ENCODE measurements at places on chromosomes 3 and 15.

GRCh38 chr3:125166599-125167136 lies 45.9 kb downstream of the SLC12A8 start:
- DNase-seq, result no peak

DNA sequence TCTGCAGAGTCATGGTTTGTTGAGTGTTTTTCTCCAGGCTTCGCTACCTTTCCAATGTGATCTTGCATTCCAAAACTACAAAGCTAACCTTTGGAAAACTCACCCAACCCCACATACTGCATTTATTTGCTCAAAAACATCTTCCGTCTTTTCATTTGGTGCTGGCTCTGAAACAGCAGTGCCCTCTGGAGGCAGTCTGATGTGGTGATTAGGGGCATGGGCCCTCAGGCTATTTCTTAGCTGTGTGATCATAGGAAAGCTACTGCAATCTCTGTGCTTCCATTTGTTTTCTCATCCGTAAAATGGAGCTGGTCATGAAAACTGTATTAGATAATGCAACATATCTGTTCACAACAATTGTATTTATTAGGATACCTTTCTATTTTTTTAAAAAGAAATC lies 47.0 kb downstream of the MTHFS start:
- no peak for DNase-seq

DNA sequence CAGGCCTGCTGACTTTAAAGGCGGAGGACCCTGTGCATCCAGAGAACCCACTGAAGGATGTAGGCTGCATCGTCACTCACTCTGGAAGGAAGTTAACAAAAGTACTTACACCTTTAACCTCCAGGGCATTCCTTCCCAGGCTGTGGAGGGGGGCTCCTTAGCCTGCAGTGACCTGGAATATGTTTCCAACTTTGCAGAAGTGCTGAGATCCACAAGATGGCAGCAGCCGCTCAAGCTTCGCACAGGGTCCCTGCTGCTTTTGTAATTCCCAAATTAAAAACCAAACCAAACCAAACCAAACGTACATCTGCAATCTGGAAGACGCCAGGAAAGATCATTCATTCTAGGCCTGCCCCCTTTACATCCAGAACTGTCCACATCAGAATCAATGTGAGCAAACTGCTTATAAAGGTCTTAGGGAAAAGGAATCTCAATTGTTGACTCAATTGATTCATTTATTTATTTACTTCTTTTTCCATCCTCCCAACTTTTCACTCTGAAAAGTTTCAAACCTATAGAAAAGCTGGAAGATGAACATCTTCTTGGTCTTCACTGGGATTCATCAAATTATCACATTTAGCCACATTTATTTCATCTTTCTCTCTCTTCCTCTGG lies 70.5 kb upstream of the KLHL25 start:
- no peak for DNase-seq

- DNase-seq, result no peak
Measured at GRCh38 chr3:66378256-66378655, 122.6 kb downstream of the LRIG1 start.

GRCh38 chr3:94083261-94083660 lies 20.4 kb downstream of the NSUN3 start:
- DNase-seq, result no peak

DNA sequence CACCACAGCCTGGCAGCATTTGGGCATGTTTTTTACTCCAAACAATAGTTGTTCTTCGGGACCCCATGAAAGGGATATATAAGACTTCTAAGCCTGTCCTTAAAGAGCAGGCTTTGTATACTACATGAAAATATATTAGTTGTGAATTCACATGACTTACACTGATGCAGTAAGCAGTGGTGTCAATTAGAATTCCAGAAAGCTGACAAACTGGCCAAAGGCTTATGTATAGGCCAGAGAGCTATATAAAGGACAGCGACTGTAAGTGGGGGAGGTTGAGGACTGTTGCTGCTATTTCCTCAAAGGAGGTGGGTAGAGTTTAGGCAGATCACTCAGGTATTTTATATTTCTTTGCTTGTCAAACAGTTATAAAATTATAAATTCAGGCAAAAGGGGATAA lies 24.8 kb downstream of the KPNA4 start:
- DNase-seq, result no peak

- no peak for DNase-seq
Measured at GRCh38 chr3:66404197-66404596, 96.6 kb downstream of the LRIG1 start.

DNA sequence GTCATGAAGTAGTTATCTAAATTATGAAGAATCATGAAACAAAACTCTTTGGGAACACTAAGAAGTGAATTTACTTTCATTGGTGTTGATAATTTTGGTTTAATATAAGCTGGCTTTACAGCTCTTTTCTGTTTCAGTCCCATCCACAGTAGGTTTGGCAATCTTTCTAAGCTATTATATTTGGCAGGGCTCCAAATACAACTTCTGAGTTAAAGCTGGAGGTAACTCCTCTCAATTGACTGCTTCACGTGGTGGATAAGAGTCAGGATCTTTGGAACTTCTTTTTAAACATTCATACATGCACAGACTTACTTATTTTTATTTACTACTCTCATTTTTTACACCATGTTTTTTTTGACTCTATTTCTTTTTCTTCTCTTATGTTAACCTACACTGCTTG lies 106.5 kb upstream of the EPHA3 start:
- no peak for DNase-seq

DNA sequence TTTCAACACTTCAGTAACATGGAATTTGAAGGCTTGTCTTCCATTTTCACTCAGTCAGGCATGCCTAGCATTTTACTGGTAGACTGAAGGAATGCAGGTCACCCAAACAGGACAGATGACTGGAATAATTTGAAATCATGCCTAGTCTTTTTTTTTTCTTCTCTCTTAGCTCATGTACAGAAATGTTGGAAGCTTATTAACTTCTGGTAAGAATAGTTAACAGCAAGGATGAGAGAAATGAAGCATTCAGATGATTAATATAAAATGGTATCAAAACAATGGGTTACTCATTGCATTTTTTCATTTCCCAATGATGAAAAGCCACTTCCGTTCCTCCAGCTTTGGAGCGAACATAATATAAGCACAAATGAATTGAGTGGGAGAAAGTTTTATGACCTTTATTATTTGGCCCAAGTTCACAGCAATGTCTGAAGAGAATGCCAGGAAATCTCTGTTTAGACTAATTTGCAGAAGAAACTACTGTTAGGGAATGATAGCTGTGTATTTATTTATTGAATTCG lies 431.6 kb upstream of the RASGRP1 start:
- DNase-seq, result no peak

GRCh38 chr3:152272771-152273242 lies 4.1 kb downstream of the MBNL1 start:
- no peak for DNase-seq

DNA sequence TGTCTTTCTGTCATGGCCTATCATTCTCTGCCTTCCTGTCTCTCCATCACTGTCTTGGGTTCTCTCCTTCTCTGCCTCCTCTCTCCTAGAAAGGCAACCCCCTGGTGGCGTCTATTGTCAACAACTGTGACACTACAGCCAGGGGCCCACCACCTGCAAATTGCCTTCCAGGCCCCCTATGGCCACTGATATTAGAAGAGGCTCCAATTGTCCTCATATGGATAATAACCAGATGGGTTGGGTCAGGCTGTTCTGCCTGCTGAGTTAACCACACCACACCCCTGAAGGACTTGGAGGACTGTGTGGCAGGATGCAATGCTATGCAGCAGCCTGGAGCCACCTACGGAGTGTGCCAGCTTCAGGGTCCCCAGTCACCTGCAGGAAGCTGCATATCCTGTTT lies 665.0 kb downstream of the NTRK3 start:
- no peak for DNase-seq

DNA sequence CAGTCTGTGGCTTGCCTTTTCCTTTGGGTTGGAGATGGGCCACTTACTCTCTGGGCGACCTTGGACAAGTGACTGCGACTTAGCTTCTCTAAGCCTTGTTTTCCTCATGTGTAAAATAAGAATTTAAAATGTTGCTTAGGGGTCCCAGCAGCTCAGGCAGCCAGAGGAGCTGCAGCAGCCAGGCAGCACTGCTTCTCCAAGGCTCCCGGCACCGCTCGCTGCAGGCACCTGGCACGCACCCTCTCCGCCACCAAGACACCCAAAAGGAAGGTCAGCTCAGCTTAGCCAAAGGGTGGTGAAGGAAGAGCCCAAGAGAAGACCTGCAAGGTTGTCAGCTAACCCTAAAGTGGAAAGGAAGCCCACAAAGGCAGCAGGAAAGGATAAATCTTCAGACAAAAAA lies 10.7 kb upstream of the AMOTL2 start:
- DNase-seq, result no peak

- DNase-seq, result no peak
Measured at GRCh38 chr3:99760031-99760430, 57.6 kb upstream of the CMSS1 start.

GRCh38 chr3:116474032-116474780 lies 28.9 kb upstream of the LSAMP start:
- DNase-seq, result no peak

DNA sequence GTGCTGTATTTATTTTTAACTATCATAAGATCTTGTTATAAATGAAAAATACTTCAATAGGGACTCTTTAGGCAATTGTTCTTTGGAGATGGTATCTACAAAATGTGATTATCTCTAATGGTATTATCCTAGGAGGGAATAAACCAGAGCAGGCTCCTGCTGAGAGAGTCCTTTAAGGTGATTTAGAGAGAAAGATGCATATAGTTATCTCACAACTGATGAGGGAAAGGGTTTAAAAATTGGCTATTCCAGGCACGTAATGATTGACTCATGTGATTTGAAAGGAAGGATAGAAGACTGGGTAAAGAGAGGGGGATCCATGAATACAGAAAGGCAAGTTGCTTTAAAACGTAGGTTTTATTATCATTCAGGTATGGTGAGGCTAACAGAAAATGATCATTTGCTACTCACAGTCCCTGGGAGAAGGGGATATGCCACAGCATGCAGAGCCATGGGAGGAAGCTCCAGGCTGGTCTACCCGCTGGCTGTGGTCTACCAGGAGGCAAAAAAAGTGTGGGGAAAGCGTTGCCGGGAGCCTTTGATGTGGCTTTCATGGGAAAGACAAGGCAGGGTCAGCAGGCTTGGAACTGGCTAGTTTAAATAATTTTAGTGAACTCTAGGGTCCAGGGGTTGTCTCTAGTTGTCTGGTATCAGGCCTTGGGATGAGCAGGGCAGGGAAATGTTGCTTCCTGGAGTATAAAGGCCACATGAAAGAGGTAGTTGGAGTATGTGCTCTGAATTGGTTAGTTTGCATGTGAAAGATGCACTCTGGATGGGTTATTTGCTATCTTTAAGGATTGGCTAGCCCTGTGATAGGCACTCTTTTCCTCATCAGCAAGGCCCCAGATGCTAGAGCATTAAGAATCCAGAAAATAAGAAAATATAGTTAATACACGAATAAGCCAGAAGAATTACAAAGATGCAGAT lies 798.4 kb upstream of the GRM7 start:
- no peak for DNase-seq

DNA sequence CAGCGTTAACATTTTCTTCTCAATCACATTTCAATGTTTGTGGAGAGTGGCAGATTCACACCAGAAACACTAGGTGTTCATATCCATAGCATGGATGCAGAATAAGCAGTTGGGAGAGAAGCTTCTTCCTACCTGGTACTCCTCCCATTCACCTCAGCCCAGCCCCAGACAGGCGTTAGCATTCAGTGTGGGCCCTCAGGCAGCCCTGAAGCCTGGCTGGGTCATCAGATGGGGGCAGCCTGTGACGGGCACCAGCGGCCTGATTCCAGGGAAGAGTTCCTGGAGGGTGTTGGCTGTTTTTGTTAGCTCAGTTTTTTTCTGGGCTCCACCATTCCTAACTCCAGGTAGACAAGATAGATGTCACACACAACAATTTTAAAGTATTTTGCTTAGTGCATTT lies 31.1 kb downstream of the APH1B start:
- no peak for DNase-seq

DNA sequence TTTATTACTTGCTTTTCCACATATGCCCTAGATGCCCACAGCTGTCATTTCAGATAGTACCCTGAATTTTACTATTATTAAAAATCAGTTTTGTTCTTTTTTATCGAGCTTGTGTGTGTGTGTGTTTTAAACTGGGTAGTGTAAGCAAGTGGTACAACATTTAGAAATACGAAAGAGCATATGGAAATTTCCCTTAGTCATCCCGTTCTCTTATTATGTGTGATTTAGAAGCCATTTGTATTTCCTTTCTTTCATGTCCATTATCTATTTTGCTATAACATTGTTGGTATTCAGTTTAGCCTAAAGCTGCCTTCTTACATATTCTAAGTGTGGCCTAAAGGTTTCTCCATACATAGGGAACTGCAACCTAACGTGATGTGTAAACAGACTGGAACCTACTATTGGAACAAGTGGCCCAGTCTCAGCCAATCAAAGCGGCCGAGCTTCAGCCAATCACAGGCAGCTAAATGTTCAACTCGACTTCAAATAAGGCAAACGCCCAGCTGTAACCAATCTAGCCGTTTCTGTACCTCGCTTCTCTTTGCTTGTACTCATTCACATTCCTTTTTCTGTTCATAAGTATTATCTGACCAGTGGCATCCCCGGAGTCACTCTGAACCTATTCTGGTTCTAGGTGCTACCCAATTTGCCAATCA lies 14.7 kb upstream of the SYN2 start:
- no peak for DNase-seq

All from stimulated activated CD8-positive, alpha-beta memory T cell treated with anti-CD3 and anti-CD28 coated beads, Interleukin-7, amount 100 ng/mL, for 24 hours (primary cell).